ENCODE measurements at places on chromosomes 16 and 17.

GRCh38 chr16:68520649-68521086 is 18.4 kb upstream of the ZFP90 start:
- peak; percentile 68 for DNase-seq

DNA sequence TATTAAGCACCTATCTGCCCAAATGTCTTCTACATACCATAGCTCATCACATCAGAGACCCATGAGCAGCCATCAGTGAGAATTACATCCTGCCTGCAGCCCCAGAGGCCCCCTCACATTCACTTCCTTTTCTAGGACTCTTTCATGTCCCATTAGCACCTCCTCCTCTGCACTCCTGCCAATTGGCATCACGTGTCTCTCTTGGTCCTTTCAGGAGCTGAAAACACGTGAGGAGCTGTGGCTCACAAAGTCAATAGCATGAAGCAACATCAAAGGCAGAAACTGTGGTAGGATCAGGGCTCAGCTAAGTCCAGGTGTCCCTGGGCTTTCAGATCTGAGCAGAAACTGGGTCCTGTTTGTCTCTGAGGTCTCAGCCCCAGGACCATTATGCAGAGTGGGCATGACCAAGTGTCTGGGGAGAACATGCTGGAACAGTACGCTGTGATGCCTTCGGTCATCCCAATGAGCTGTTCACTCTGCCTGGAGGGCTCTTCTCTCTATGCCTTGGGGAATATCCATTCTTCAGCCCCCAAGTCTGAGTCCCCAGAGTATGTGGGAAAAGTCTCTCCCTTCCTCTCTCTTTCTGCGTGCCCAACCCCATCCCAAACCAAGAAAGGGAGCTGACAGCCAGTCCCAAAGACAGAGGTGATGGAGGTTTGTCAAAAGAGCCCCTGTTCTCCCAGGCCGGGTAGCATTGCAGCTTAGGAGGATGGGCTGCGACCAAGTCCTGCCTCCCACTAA is 457.0 kb upstream of the CDH5 start:
- DNase-seq = peak; percentile 72

- no peak for DNase-seq
Observed at GRCh38 chr17:64003526-64004121, 5.5 kb downstream of the PRR29 start.

GRCh38 chr17:68423251-68423650 is 34.0 kb downstream of the WIPI1 start:
- no peak for DNase-seq

GRCh38 chr16:22843856-22844255 is 29.9 kb downstream of the HS3ST2 start:
- DNase-seq = no peak

GRCh38 chr16:58148526-58148925 is 19.3 kb upstream of the CFAP20 start:
- no peak for DNase-seq

GRCh38 chr16:86892509-86892908 is 314.2 kb downstream of the FOXL1 start:
- DNase-seq = no peak

GRCh38 chr16:31114468-31114867 is 3.0 kb upstream of the KAT8 start:
- DNase-seq = no peak

DNA sequence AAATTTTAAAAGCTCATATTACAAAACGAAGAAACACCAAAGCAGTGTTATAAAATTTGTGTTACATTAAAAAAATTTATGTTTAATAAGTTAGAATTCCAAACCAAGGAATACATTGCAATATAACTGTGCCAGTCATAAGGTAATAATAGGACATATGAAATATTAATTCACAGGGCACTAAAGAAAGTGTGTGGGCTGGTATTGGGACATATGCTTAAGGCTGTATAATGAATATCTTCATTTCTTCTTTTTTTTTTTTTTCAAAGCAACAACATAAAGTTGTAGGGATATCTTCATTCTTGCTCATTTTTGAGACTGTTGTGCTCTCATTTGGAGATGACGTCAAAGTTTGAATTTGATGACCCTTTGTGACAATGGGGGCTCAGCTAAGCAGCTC is 17.5 kb upstream of the FBXO47 start:
- no peak for DNase-seq

DNA sequence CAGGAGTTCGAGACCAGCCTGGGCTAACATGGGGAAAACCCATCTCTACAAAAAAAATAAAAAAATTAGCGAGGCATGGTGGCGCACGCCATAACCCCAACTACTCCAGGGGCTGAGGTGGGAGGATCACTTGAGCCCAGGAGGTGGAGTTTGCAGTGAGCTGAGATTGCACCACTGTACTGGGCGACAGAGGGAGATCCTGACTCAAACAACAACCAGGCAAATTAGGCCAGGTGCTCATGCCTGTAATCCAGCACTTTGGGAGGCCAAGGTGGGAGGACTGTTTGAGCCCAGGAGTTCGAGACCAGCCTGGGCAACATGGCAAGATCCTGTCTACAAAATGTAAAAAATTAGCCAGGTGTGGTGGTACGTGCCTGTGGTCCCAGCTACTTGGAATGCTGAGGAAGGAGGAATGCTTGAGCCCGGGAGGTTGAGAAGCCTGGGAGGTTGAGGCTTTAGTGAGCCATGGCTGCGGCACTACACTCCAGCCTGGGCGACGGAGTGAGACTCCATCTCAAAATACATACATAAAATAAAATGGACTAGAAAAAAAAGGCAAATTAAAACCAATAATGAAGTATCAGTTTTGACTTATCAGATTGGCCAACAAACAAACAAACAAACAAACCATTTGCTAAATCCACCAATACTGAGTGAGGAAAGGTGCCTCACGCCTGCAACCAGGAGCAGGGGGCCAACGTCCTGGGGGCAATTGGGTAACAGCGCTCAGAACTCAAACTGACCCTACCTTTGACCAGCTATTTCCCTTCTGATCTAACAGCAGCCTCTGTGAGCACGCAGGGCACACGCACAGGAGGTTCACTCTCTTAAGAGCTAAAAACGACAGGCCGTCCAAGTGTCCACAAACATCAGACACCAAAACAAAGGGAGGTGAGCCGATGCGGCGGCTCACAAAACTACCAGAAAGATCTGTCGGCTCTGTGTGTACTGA is 19.4 kb upstream of the FASN start:
- DNase-seq = no peak

- DNase-seq = peak; percentile 85
Observed at GRCh38 chr16:19138601-19139000, 24.8 kb downstream of the ITPRIPL2 start.

DNA sequence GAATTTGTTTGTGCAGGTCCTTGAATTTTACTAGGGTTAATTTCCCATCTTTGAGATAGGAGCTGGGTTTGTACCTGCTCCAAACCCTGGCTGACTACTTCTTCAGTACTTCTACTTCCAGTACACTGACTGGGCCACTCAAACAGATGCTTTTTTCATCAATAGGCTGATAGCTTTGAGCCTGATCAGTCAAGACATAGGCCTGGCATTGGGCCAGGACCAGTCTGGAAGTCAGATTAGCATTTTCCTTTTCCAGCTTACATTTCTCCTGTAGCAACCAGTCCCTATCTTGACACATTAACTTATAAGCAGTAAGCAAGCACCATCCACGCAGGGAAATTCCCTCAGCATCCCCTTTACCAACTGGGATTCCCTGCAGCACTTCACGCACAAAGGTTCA is 7.5 kb upstream of the TMEM101 start:
- DNase-seq = no peak

- DNase-seq = no peak
Observed at GRCh38 chr17:50614471-50615051, 20.1 kb upstream of the ABCC3 start.

DNA sequence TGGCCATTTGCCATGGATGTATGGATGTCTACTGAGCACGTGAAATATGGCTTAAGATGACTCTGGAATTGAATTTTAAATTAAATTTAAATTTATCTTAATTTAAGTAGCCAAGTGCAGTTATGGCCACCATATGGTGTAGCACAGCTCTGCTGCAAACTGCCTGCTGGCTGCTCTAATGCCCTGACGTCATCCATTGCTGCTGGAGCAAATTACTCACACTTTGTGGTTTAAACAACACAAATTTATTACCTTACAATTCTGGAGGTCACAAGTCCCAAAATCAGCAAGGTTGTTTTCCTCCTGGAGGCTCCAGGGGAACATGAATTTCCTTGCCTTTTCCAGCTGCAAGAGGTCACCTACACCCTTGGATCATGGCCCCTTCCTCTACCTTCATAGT is 679.3 kb upstream of the EEF2KMT start:
- no peak for DNase-seq

GRCh38 chr16:49490321-49490705 is 116.7 kb downstream of the C16orf78 start:
- no peak for DNase-seq

- no peak for DNase-seq
Observed at GRCh38 chr16:68332411-68333121, 21.7 kb downstream of the PRMT7 start.

GRCh38 chr17:1582374-1582773 is 19.8 kb upstream of the PITPNA start:
- DNase-seq = no peak

DNA sequence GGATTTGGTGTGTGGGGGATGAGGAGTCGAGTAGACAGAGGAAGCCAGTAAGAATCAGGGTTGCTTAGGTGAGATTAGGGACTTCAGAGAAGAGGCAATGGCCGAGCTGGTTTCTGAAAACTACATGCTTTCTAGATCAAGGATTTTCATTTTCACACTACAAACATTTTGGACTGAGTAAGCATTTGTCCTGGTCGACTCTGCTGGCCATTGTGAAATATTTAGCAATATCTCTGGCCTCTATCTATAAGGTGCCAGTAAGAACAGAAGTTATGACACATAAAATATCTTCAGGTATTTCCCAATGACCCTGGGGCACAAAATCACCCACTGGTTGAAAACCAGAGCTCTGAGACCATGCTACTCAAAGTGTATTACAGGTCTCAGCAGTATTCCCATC is 1275.1 kb upstream of the CDH8 start:
- DNase-seq = no peak

DNA sequence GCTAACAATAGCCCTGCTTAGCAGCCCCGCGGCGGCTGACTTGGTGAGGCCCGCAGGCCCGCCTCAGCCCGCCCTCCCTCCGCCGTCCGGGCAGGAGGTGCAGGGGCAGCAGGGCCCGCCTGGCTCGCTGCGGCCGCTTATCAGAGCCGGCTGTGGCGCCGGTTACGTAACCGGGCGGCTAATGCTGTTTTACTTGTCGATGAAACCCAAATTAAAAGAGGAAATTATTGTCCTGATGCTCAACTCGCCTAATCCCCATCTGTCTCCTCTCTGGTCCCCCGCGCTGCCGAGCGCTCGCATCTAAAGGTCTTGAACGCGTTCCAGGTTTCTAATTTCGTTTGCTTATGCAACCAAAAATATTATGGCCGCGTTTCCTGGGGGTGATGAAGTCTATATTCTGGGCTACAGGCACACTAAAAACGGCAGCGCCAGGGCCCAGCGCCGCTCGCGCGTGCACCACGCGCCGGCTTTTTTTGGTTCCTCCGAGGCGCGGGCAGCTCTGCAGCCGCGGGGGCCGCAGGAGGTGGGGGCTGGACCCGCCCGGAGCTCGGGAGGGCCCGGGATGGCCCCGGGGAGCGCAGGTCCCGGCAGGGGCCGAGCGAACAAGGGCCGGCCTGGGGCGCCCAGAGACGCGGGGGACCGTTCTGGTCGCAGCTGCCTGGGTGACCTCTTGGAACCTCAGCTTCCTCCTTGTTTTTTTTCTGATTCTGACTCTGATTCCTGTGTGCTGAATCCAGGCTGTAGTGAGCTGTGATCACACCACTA is 65.2 kb upstream of the TOB1 start:
- peak; percentile 60 for DNase-seq

- no peak for DNase-seq
Observed at GRCh38 chr16:89795676-89796075, 20.8 kb downstream of the FANCA start.

DNA sequence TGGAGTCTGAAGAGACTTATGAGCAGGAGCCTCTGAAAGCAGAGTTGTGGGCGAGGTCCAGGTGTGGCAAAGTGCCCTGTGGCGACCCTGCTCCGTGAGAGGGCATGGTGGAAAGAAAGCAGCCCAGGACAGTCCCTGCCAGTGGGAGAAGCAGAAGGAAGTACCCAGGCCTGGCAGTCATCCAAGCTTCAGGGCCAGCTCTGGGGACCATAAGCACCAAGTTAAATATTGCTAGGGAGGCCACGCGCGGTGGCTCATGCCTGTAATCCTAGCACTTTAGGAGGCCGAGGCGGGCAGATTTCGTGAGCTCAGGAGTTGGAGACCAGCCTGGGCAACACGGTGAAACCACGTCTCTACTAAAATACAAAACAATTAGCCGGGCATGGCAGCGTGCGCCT is 4.9 kb upstream of the ASGR1 start:
- no peak for DNase-seq

GRCh38 chr16:84959045-84959576 is 52.2 kb downstream of the ZDHHC7 start:
- no peak for DNase-seq

- no peak for DNase-seq
Observed at GRCh38 chr17:66952681-66953629, 11.6 kb upstream of the CACNG4 start.

DNA sequence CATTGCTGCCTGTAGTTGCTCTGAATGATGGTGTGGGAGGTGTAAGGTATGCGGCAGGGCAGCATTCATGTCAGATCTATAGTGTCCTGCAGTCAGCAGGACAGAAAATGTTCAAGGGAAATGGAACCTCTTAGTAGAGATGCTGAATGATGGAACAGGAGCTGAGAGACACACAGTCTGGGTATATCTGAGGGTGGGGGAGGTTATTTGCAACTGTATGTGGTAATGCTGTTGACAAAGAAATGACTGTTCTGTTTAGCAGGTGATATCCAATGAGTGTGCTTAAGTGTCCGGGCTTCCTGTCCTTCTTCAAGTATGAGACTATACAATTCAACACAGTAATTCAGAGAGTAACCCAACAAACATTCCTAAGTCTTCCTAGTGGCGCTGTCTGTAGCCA is 46.6 kb downstream of the STH start:
- DNase-seq = peak; percentile 77

DNA sequence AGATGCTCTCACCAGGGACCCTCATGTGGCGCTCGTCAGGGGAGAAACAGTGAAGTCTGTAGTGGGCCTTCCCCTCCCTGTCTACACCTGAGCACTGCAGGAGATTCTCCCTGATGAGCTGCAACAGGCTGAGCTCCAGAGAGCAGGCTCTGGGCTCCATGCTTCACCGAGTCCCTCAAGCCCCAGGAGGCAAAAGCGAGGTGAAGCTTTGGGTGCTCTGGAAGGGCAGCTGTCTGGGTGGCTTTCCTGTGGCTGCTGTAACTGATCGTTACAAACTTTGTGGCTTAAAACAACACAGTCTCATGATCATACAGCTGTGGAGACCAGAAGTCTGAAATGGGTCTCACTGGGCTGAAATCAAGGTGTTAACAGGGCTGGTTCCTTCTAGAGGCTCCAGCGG is 12.1 kb upstream of the CD300LD start:
- no peak for DNase-seq

- DNase-seq = no peak
Observed at GRCh38 chr17:40963838-40964237, 2.9 kb downstream of the KRT39 start.

GRCh38 chr16:19073344-19073743 is 5.9 kb downstream of the COQ7 start:
- no peak for DNase-seq

GRCh38 chr17:80944326-80944725 is 47.3 kb upstream of the CHMP6 start:
- DNase-seq = no peak
